Airway epithelial cell (primary cell): ENCODE measurements at places on chromosomes 2 and 18. TPM values are rescaled to one million over a fixed set of nuclear protein-coding genes. Genes with fewer than 3 reads are reported as not detected.

The AMER3 gene
- not detected in 2 replicates for total RNA-seq

The GAREM1 gene
- total RNA-seq = 6.8 and 9.0 TPM in 2 replicates

The FBXO36 gene
- 3.3 and 4.0 TPM in 2 replicates for total RNA-seq

The FRZB gene
- 0.21 TPM in 1 of 2 replicates, not detected in the other for total RNA-seq

The EDAR gene
- 0.42 TPM in 2 replicates for total RNA-seq

The MC4R gene
- not detected in 2 replicates for total RNA-seq

The PDE11A gene
- not detected in 2 replicates for total RNA-seq

The SERPINB10 gene
- 0.23 and 0.28 TPM in 2 replicates for total RNA-seq

The ERBB4 gene
- 0.09 TPM in 1 of 2 replicates, not detected in the other for total RNA-seq

The PLA2R1 gene
- total RNA-seq = 2.1 and 3.0 TPM in 2 replicates

The TDRD15 gene
- total RNA-seq = not detected in 2 replicates

The IL36RN gene
- total RNA-seq = 9.6 and 11.6 TPM in 2 replicates

The DNAJC5G gene
- total RNA-seq = not detected in 2 replicates

The TMEM163 gene
- not detected in 2 replicates for total RNA-seq

The VSNL1 gene
- total RNA-seq = 21.7 and 23.7 TPM in 2 replicates

The DCDC2C gene
- total RNA-seq = not detected in 2 replicates

The DUSP2 gene
- 4.9 and 6.5 TPM in 2 replicates for total RNA-seq

The AFF3 gene
- 0.14 and 0.28 TPM in 2 replicates for total RNA-seq

The SATB2 gene
- total RNA-seq = 0.28 and 0.42 TPM in 2 replicates

The SLC16A14 gene
- total RNA-seq = 2.4 and 3.7 TPM in 2 replicates

The FHOD3 gene
- 18.7 and 23.2 TPM in 2 replicates for total RNA-seq

The DOCK10 gene
- 0.28 and 2.3 TPM in 2 replicates for total RNA-seq

The SLC35F6 gene
- total RNA-seq = 22.5 and 43.9 TPM in 2 replicates

The SLC5A7 gene
- not detected in 2 replicates for total RNA-seq

The UGT1A6 gene
- total RNA-seq = 35.8 and 38.9 TPM in 2 replicates

The DPP4 gene
- total RNA-seq = 0.35 and 0.60 TPM in 2 replicates

The FBXO41 gene
- 3.6 and 4.7 TPM in 2 replicates for total RNA-seq

The TMEM237 gene
- 44.0 and 44.4 TPM in 2 replicates for total RNA-seq

The VWA3B gene
- not detected in 2 replicates for total RNA-seq

The SCYGR4 gene
- not detected in 2 replicates for total RNA-seq

The SPTBN1 gene
- total RNA-seq = 156 and 207 TPM in 2 replicates

The MCFD2 gene
- 38.0 and 59.5 TPM in 2 replicates for total RNA-seq

The INHBB gene
- total RNA-seq = 0.28 TPM in 1 of 2 replicates, not detected in the other

The TEX261 gene
- 20.3 and 31.9 TPM in 2 replicates for total RNA-seq

The CENPO gene
- total RNA-seq = 9.5 and 15.7 TPM in 2 replicates

The CPS1 gene
- 10.8 TPM in 2 replicates for total RNA-seq

The NEURL3 gene
- not detected in 2 replicates for total RNA-seq

The DAPL1 gene
- 2.5 and 11.3 TPM in 2 replicates for total RNA-seq

The RAB17 gene
- 0.85 and 4.7 TPM in 2 replicates for total RNA-seq

The DSC3 gene
- total RNA-seq = 129 and 148 TPM in 2 replicates

The OXER1 gene
- total RNA-seq = not detected in 2 replicates

The CD8B gene
- not detected in 2 replicates for total RNA-seq

The RAX gene
- total RNA-seq = not detected in 2 replicates

The KCNJ13 gene
- total RNA-seq = not detected in 2 replicates

The TMEM169 gene
- 0.07 and 3.2 TPM in 2 replicates for total RNA-seq

The UGT1A7 gene
- total RNA-seq = 0.37 and 0.49 TPM in 2 replicates

The NT5DC4 gene
- total RNA-seq = not detected in 2 replicates

The PLCL1 gene
- total RNA-seq = not detected in 2 replicates

The ANKRD62 gene
- total RNA-seq = not detected in 2 replicates

The DOK6 gene
- total RNA-seq = not detected in 2 replicates

The MOGAT1 gene
- total RNA-seq = not detected in 2 replicates

The MEIS1 gene
- total RNA-seq = 14.6 and 21.7 TPM in 2 replicates

The RAB31 gene
- total RNA-seq = 25.0 and 26.0 TPM in 2 replicates

The CCDC141 gene
- not detected in 2 replicates for total RNA-seq

The CXCR2 gene
- total RNA-seq = 0.09 and 0.56 TPM in 2 replicates

The ADD2 gene
- not detected in 2 replicates for total RNA-seq
